ENCODE measurements at places on chromosomes 7 and 10. TPM values are rescaled to one million over a fixed set of nuclear protein-coding genes. Genes with fewer than 3 reads are reported as not detected.

Gene PPA1
- 77.8 TPM for polyA plus RNA-seq

DNA sequence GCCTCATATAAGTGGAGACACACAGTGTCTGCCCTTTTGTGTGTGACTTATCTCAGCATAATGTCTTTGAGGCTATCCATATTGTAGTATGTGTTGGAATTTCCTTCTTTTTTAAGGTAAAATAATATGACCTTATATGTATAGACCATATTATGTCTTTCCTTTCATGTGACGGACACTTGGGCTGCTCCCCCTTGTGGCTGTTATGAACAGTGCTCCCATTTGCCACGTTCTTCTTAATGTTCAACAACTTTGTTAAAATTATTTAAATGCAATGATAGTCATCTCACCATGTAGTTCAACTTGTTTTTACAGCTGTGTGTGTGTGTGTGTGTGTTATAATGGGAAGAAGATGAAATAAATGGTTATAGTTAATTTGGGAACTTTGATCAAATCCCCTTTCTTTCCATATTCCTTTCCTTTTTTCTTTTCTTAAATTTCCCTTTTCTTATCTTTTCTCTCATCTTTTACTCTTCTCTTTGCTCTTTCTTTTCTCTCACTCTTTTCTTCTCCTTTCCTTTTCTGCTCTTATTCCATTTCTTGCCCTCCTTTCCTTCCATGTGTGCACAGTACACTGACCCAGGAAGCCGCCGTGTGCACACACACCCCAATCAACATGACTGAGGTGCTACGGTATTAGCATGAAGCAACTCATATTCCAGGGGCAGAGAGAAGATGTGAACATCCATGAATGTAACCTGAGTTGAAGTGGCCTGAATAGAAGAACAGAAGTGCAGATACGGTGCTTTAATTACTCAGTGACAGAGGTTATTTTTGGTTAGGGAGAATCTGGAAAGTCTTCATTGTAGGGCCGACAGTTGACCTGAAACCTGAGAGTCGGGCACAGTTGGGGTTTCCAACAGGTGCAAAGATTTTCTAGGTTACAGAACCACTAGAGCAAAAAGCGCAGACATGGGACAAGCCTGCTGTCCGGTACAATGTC lies 596.6 kb downstream of the SDK1 start:
- DNase-seq = peak; percentile 22

DNA sequence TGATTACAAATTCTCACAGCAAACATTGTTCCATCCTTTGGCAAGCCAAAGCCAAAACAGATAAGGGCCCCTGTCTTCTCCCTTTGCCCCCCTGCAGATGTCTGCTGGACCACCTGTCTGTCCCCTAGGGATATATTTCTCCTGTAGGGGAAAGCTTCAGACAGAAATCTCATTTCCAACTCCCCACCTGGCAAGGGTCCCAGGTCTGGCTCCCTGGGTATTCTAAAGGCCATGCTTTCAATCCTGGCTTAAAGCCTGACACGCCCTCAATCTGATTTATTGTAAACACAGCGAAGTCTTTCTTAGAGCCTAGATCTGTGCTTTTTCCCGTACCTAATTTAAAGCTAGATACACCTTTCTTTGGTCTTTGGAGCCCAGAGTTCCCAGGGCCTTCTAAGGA lies 66.1 kb downstream of the KCNMA1 start:
- no peak for DNase-seq

Gene GBX1
- polyA plus RNA-seq = not detected
